Peyer's patch (tissue), 4 donors: ENCODE measurements at places on chromosomes 1 and 21. TPM values are rescaled to one million over a fixed set of nuclear protein-coding genes. Genes with fewer than 3 reads are reported as not detected.

The CELSR2 gene
- total RNA-seq: 5.9 TPM

The ABL2 gene
- total RNA-seq: 10.4 TPM

GRCh38 chr1:185376288-185376687, 59.2 kb upstream of the IVNS1ABP start:
- no peak for DNase-seq

GRCh38 chr1:183236158-183236725, 50.2 kb downstream of the LAMC2 start:
- DNase-seq: no peak

- no peak for DNase-seq
These were observed 19.8 kb upstream of the DDAH1 start for GRCh38 chr1:85484716-85485115.

DNA sequence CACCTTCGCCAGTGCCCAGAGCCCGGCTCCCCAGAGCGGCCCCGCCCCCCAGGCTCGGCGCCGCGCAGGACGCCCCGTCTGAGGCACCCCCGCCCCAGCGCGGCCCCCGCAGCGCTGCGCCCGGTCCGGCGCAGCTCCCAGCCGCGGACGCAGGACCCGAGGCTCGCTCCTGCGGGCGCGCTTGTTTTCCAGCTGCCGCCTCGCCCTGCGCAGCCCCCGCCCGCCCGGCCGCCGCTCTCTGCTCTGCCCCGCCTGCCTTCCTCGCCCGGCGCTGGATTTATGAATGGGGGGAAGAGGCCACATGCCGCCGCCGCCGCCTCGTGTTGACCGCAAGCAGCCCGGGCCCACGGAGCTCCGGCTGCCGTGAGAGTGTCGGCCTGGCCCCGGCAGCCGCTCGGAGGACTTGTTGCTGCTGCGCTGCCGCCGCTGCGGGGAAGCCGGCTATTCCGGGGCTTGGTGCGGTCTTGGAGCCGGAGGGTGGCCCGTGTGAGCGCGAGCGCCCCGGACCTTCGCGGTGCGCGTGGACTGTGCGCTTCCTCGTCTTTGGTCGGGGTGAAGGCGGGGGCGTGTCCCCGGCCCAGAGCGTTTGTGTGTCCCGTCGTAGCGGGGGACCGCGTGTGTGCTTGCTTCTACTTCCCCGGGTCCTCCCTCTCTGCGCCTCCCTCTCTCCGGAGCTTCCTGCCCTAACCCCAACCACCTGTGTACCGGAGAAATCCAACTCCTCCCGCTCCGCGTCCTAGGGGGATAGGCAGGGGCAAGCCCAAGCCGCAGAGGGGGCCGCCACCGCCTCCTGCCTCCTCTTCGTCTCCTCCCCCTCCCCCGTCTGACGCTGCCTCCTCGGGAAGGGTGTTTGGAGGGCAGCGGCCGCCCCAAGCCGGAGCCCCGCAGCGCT, 736 bp downstream of the KCNC4 start:
- DNase-seq: peak; percentile 72

The COA7 gene
- total RNA-seq: 9.8 TPM

The SELE gene
- not detected for total RNA-seq

DNA sequence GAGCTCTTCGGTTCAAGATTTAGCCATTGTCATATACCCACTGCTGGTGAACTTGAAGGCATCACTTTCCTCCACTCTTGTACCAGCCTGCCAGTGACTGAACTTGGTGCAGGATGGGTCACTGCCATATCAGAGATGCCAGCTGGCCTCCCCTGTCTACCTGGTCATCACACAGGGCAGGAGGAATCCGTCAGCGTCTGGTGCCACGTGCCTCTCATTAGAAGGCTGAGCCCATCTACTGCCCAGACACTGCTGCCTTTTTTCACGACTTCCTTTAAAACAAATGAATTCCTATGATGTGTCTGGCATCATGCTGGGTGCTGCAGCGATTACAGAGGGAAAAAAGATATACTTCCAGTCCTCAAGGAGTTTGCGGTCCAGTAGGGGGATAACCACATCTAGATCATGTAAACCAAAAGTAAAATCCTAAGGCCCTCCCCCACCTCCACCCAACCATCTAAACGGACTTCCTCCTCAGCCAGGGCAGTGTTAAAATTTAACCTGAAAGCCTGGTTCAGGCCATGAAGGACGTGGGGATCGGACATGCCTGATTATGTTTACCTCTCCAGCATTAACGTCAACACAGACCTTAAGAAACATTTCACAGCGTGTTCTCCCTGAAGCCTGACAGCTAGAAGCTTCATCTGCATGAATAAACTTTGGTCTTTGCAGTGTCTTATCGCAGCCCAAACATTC, 29.2 kb upstream of the PDE9A start:
- no peak for DNase-seq

DNA sequence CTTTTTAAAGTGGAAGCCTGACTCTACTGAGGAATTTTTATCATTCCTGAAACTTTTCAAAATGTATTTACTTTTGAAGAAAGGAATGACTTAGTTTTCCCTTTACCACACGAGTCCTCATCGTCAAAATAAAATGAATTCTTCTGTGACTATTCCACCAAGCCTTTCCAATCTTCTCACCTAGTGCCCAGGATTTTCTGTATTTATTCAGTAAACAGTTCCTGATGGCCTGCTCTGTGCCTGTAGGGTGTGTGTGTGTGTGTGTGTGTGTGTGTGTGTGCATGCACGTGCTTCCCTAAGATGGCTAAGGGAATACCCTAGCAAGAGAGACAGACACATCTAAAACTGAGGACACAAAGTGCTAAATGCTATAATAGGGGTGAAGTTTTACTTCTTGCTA, 395.0 kb upstream of the USP24 start:
- no peak for DNase-seq

GRCh38 chr1:27117733-27118439, 37.0 kb downstream of the SLC9A1 start:
- DNase-seq: no peak

The RPAP2 gene
- 13.0 TPM for total RNA-seq

DNA sequence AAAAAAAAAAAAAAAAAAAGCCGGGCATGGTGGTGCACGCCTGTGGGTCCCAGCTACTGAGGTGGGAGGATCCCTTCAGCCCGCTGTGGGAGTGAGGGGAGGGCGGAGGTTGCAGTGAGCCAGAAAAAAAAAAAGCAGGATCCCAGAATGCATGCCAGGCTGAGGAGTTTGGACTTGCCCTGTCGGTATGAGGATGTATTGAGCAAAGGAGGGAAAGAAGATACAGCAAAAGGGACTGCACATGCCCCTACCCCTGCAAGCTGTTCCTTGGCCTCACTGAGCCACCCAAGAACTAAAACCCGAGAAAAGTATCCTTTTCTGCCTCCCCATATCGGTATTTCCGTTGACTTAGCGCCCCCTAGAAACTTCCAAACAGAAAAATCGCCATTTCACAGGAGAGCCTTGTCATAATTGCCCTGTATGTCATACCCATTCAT, 1.3 kb upstream of the GPATCH4 start:
- DNase-seq: no peak

The PLPPR4 gene
- total RNA-seq: not detected

DNA sequence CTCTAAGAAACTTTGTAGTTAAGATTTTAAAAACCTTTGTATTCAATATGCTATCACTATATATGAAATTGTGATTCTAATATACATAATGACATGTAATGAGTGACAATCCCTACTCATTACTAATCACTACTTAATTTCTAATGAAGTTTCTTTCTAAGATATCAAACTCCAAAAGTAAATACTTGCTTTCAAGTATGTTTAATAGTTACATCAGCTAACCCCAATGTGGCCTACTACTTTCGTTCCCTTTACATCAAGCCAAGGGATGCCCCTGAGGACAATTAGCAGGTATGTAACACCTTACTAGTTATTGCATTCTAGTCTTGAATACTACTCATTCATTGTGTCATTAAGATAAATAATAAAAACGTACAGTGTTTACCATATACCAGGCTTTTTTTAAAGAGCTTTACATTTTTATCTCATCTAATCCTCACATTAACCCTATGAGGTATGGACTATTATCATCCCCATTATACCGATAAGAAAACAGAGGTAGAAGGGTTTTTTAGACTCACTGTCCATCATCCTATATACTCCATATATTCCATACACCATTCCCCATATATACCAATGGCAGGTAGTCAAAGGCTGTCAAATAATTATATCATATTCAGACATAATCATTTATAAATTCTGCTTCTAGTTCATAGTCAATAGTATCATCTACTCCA, 4.2 kb downstream of the PPP1R15B start:
- no peak for DNase-seq

GRCh38 chr1:40720493-40720892, 29.0 kb downstream of the NFYC start:
- DNase-seq: no peak

- DNase-seq: no peak
These were observed 10.9 kb downstream of the ROR1 start for GRCh38 chr1:63784489-63785390.

DNA sequence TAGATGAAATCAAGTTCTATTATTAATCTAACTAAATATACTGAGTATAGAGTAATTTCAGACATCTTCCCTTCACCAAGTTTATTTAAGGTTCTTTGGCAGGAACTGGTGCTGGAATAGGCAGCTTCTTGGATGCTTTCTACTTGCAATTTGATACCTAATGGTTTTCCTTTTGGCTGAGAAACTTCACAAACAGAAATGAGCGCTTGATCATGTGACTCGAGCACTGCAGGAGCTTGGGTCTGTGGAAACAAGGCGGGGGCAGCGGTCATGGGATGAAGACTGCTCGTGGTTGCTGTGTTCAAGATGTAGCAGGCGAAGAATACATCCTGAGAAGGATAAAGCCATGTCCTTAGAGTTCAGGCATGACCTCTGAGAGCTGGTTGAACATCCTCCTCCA, 136.8 kb downstream of the PTPRC start:
- no peak for DNase-seq
